ENCODE measurements at places on chromosomes 13 and 19.

GRCh38 chr13:78611040-78611439 is 7.7 kb upstream of the POU4F1 start:
- DNase-seq = no peak

- DNase-seq = no peak
Measured at GRCh38 chr13:51050021-51050830, 60.8 kb downstream of the C13orf42 start.

DNA sequence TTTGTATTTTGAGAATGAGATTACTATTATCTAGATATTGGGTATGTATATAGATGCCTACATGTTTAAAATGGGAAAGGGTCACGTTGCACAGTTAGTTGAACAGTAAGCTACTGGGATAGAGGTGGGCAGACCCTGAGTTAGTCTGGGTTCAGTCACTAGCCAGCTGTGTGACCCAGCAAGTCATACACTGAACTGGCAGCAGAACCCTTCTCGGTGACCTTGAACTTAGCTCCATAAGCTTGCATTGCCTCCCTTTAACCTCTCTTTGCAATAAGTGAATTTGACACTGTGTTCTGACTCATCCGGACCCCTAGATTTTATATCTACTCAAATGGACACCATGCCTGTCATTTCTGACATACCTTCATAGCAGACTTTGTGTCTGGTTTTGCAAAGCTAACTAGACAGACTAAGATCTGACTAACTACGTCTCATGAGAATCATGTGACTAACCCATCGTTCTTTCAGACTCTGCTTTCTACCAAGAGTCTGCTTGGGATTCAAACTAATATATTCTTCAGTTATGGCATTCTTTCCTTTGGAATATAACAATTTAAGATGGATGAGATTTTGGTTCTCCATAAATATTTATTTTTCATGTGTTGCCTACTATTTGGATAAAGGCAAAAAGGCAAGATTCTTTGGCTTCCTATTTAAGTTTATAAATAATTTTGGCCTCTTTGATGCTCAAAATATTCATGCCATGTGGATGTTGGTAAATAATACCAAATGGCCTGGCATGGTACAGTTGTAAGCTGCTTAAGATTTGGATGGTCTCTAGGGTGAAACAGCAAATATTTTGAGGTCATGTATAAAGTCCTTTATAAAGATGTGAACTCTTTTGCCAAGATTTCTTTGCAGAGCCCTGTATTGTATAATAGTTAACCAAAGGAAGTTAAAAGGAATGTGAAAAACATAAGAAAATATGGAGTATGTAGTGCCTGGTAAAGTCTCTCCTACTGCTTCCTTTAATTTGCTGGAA is 159.3 kb downstream of the ITGBL1 start:
- DNase-seq = no peak

- DNase-seq = no peak
Measured at GRCh38 chr19:41276231-41276630, 12.1 kb downstream of the HNRNPUL1 start.

DNA sequence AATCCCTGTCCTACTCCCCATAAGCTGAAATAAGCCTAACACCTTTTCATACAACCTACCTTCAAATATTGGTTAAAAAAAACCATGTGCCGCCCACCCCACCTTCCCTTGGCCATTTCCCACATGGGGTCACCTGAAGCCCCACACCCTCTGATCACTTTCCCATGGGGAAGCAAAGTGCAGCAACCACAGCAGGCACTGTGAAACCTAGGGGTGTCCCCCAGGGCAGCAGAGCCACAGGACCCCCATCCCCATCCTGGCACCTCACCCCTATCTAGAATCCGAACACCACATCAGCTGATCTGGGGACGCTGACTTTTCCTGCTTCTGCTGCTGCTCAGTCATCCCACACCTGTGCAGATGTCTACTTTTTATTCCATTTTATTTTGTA is 19.9 kb downstream of the CEACAM21 start:
- DNase-seq = no peak

- DNase-seq = no peak
Measured at GRCh38 chr13:48411841-48412531, 927 bp downstream of the LPAR6 start.

DNA sequence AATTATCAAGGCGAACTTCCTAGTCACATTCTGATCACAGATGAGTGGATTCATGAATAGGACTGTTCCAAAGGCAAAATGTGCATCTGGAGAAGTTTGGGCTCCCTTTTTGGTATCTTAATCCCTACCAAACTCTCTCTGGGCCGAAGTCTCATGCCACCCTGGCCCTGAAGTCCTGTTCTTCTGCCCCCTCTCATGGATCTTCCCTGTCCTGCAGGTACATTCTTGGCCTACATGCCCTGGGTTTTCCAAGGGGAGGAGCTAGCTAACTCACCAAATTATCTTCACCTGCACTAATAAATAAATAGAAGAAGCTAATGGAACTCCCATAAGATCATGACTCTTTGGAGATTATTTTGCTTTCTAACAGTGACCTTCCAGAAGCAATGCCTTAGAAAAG is 50.3 kb downstream of the SERTM1 start:
- no peak for DNase-seq
